ENCODE measurements at places on chromosomes 7 and 10. TPM values are rescaled to one million over a fixed set of nuclear protein-coding genes. Genes with fewer than 3 reads are reported as not detected.

DNA sequence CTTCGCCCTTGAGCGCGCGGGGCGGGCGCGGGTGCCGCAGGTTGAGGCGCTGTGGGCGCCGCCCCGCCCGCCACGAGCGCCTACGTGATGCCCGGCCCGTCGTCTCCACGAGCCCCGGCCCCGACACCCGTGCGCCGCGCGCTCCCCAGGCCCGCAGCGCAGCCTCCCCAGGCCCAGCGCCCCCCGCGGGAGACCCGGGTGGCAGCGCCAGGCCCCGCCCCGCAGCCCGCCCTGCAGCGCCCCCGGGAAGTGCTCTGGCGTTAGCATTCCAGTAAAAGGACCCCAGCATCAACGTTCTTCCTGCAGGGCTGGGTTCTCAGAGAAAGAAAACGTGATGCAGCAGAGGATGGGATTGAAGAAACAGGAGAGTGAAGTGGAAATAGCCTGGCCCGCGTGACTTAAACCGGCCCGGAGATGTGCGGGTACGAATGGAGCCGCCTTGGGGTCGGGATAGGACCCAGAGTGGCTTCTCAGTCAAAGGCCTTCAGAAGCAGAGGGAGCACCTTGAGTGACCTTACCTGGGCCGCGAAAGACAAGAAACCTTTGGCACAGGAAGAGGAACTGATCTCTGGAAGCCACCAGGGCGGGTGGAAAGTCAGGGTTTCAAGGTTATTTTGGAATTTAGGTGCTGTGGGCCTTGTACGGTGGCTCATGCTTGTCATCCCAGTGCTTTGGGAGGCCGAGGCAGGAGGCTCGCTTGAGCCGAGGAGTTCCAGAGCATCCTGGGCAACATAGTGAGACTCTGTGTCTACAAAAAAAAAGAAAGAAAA, 1.8 kb downstream of the PFKP start:
- peak; percentile 63 for DNase-seq

Gene EIF5AL1
- total RNA-seq, result 2.0 TPM

Gene FOXI2
- total RNA-seq, result 1.1 TPM

DNA sequence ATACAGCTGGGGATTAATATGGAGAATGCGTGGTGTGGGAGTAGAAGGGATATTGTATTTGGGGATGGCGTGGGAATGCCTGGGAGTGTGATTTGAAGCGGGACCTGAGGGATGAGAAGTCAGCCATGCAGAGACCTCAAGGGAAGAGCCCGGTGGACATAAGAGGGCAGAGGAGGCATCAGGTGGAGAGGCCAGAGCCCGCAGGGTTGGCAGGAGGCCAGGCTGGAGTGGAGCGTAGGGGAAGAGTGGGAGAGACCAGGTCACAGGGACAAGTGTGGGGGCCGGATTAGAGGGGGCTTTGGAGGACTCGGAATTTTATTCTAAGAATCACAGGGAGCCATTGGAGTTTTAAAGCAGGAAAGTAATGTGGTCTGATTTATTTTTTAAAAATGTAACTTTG, 2.0 kb downstream of the NDUFB2 start:
- DNase-seq, result no peak

Gene CPXM2
- total RNA-seq, result 5.3 TPM

DNA sequence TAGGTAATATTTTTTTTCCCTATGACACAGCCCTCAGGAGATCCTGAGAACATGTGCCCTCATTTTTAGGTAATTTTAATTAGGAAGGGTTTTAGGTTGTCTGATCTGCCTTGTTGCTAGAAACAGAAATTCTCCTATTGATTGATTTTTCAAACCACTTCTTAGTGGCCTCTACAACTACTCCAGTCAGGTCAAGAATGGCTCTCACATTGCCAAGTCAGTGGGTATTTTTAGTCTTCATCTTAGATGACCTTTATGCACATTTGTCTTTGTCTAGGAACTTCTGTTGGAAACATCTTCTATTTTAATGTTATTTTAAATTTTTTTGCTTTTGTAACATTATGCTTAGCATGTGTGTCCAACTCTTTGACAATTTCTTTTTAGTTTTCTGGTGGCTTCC, 162.3 kb downstream of the MLLT10 start:
- DNase-seq, result no peak

DNA sequence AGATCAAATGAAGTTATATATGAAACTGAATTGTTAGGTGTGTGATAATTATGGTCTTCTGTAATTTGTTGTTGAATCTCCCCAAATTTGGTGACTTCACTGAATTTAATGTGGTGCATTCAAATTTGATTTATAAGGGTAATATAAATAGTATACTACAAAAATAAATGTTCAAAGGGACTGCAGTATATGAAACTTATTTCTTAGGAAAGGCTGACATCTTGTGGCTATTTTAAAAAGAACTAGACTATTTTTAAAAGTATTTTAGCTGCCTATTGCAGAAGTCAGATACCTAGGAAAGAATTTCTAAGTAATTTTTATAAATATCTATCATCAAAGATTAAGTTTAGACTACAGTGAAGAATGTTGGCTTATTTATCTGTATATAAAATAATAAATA, 36.6 kb downstream of the ATRNL1 start:
- DNase-seq, result peak; percentile 57

Data from GM23338 (cell line).